ENCODE measurements at places on chromosomes 1 and 21. TPM values are rescaled to one million over a fixed set of nuclear protein-coding genes. Genes with fewer than 3 reads are reported as not detected.

The FCRLB gene
- total RNA-seq, result 6.2 TPM

The RAB25 gene
- total RNA-seq, result not detected

The FAM151A gene
- not detected for total RNA-seq

The TRIM45 gene
- total RNA-seq, result 16.1 TPM

The CACNA1S gene
- total RNA-seq, result 0.24 TPM

The CHIA gene
- not detected for total RNA-seq

The PSRC1 gene
- 73.2 TPM for total RNA-seq

The ERG gene
- total RNA-seq, result not detected

The MARCKSL1 gene
- 208 TPM for total RNA-seq

The CFHR3 gene
- 0.99 TPM for total RNA-seq

All from SJCRH30 (cell line).